ENCODE measurements at places on chromosomes 3 and 15.

- DNase-seq = no peak
These were observed 177.8 kb upstream of the PROK2 start for GRCh38 chr3:71962561-71963240.

GRCh38 chr3:136778865-136779264 lies 26.7 kb upstream of the STAG1 start:
- no peak for DNase-seq

- no peak for DNase-seq
These were observed 214.4 kb downstream of the PCCB start for GRCh38 chr3:136464502-136464901.

DNA sequence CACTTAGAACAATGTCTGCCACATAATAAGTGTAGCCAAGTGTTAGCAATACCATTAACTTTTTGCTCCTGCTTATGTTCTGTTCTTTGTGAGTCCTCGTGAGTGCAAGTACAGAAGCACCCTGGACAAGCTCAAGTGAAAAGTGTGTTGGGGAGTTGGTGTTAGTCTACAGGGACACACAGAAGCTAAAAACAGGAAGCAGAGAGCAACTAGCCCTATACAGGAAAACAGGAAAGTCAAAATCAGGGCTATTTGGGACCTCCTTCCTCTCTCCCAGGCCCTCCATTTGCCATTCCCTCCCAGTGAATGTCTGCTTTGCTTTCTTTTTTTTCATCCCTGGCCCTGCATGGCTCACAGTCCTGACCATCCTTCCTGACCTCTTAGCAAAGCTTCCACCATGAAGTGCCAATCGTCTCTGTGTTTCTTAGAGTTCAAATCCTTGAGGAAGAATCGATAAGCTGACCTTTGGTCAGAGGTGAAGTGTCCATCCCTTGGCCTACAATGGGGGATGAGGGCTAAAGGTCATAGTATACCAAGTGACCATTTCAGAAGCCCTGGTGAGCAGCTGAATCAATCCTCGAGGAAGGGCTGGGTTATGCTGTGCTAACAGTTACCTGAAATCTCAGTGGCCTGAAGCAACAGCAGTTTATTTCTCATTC lies 328.2 kb downstream of the SHQ1 start:
- peak; percentile 13 for DNase-seq

All from inflammatory macrophage (primary cell).